Astrocyte (in vitro differentiated cells and primary cell): ENCODE measurements at places on chromosomes 2 and 18. TPM values are rescaled to one million over a fixed set of nuclear protein-coding genes. Genes with fewer than 3 reads are reported as not detected.

Gene TUBA4A
- 18.0 and 19.7 TPM in 2 replicates for total RNA-seq

Gene MYOM1
- total RNA-seq: 0.57 and 0.94 TPM in 2 replicates

Gene ERFE
- total RNA-seq: 0.60 and 1.4 TPM in 2 replicates

Gene CAB39
- total RNA-seq: 58.6 and 66.6 TPM in 2 replicates

Gene C2orf81
- total RNA-seq: 2.1 and 2.5 TPM in 2 replicates

Gene SPDYA
- 1.3 and 1.4 TPM in 2 replicates for total RNA-seq

Gene CAVIN2
- 1.9 and 2.8 TPM in 2 replicates for total RNA-seq

Gene INO80B
- 19.2 and 23.2 TPM in 2 replicates for total RNA-seq

Gene LRRTM4
- 0.59 and 0.89 TPM in 2 replicates for total RNA-seq

Gene CRACDL
- 1.8 and 5.7 TPM in 2 replicates for total RNA-seq

Gene NLRC4
- total RNA-seq: not detected in 2 replicates

Gene MOGAT1
- total RNA-seq: not detected in 2 replicates

Gene SRSF7
- 104 and 120 TPM in 2 replicates for total RNA-seq

Gene IL36G
- not detected in 2 replicates for total RNA-seq

Gene ARHGAP15
- not detected in 2 replicates for total RNA-seq

Gene CXCR2
- 0.07 TPM in 1 of 2 replicates, not detected in the other for total RNA-seq

Gene SIX3
- 0.48 and 1.7 TPM in 2 replicates for total RNA-seq

Gene PSD4
- 2.6 and 4.0 TPM in 2 replicates for total RNA-seq

Gene PAX3
- not detected in 2 replicates for total RNA-seq

Gene ZNF385B
- 0.27 TPM in 1 of 2 replicates, not detected in the other for total RNA-seq

Gene LYPD6
- total RNA-seq: 1.1 and 1.4 TPM in 2 replicates

Gene IL1R2
- total RNA-seq: 0.34 TPM in 1 of 2 replicates, not detected in the other

Gene OSBPL1A
- total RNA-seq: 27.7 and 29.6 TPM in 2 replicates

Gene SESTD1
- total RNA-seq: 19.4 and 21.9 TPM in 2 replicates

Gene GKN1
- total RNA-seq: not detected in 2 replicates

Gene GREB1
- 9.3 and 14.5 TPM in 2 replicates for total RNA-seq

Gene TMEM131
- 32.8 and 35.3 TPM in 2 replicates for total RNA-seq

Gene DIPK1C
- total RNA-seq: not detected in 2 replicates

Gene SKA1
- total RNA-seq: 1.2 and 2.6 TPM in 2 replicates

Gene KIF1A
- total RNA-seq: 20.3 and 51.2 TPM in 2 replicates

Gene SALL3
- 6.8 and 7.7 TPM in 2 replicates for total RNA-seq

Gene GTF2A1L
- total RNA-seq: not detected in 2 replicates

Gene CDK15
- total RNA-seq: 6.6 and 9.3 TPM in 2 replicates

Gene PLEKHM3
- total RNA-seq: 7.9 and 9.1 TPM in 2 replicates

Gene HOXD11
- not detected in 2 replicates for total RNA-seq

Gene CPLX4
- not detected in 2 replicates for total RNA-seq

Gene LHCGR
- total RNA-seq: not detected in 2 replicates

Gene MGAT4A
- total RNA-seq: 1.2 and 1.7 TPM in 2 replicates
